CD8-positive, alpha-beta memory T cell (primary cell): ENCODE measurements at places on chromosomes 2 and 18. TPM values are rescaled to one million over a fixed set of nuclear protein-coding genes. Genes with fewer than 3 reads are reported as not detected.

- no peaks in the 10 kb centered on the region for H3K36me3 ChIP-seq
- no peak for DNase-seq
- H3K4me1 ChIP-seq, result no peaks in the 10 kb centered on the region
- peaks cover 4% of the 10 kb centered on the region for H3K27me3 ChIP-seq
- no peak overlapping the region for H3K27ac ChIP-seq
- no peak overlapping the region for H3K4me3 ChIP-seq
Measured at GRCh38 chr18:10131081-10131459, 217.3 kb downstream of the VAPA start.

GRCh38 chr2:62472312-62472711 lies 33.7 kb downstream of the TMEM17 start:
- DNase-seq, result no peak
- no peak overlapping the region for H3K4me3 ChIP-seq
- no peak overlapping the region for H3K27ac ChIP-seq
- H3K36me3 ChIP-seq, result no peaks in the 10 kb centered on the region
- H3K27me3 ChIP-seq, result no peaks in the 10 kb centered on the region

Gene PROKR1
- total RNA-seq, result 0.09 TPM

GRCh38 chr18:31630549-31630948 lies 38.9 kb downstream of the TTR start:
- no peaks in the 10 kb centered on the region for H3K27me3 ChIP-seq
- no peak overlapping the region for H3K4me3 ChIP-seq
- H3K27ac ChIP-seq, result no peak overlapping the region
- no peak for DNase-seq

Gene KCNE4
- total RNA-seq, result not detected

GRCh38 chr2:44599130-44599529 lies 237.4 kb downstream of the CAMKMT start:
- no peak for DNase-seq
- no peaks in the 10 kb centered on the region for H3K36me3 ChIP-seq
- no peaks in the 10 kb centered on the region for H3K4me1 ChIP-seq
- no peaks in the 10 kb centered on the region for H3K27me3 ChIP-seq
- H3K27ac ChIP-seq, result no peak overlapping the region

- no peak overlapping the region for H3K27ac ChIP-seq
- H3K4me3 ChIP-seq, result no peak overlapping the region
- H3K36me3 ChIP-seq, result no peaks in the 10 kb centered on the region
- DNase-seq, result no peak
- no peaks in the 10 kb centered on the region for H3K4me1 ChIP-seq
- H3K27me3 ChIP-seq, result no peaks in the 10 kb centered on the region
Measured at GRCh38 chr2:166613226-166613625, 119.2 kb upstream of the SCN7A start.

- H3K27me3 ChIP-seq, result no peaks in the 10 kb centered on the region
- H3K4me3 ChIP-seq, result no peak overlapping the region
- DNase-seq, result no peak
Measured at GRCh38 chr18:13221869-13222855, 3.6 kb downstream of the LDLRAD4 start.

- no peak overlapping the region for H3K4me3 ChIP-seq
- no peaks in the 10 kb centered on the region for H3K36me3 ChIP-seq
- H3K27me3 ChIP-seq, result no peaks in the 10 kb centered on the region
- DNase-seq, result no peak
- H3K27ac ChIP-seq, result no peak overlapping the region
Measured at GRCh38 chr2:26678035-26678434, 14.5 kb upstream of the KCNK3 start.

Gene CCDC85A
- not detected for total RNA-seq

Gene LPIN1
- total RNA-seq, result 37.1 TPM

Gene MAPK4
- total RNA-seq, result not detected

Gene PAX8
- 2.3 TPM for total RNA-seq

Gene CLEC4F
- total RNA-seq, result not detected

Gene C18orf63
- not detected for total RNA-seq

- no peaks in the 10 kb centered on the region for H3K4me1 ChIP-seq
- no peaks in the 10 kb centered on the region for H3K36me3 ChIP-seq
- no peak overlapping the region for H3K4me3 ChIP-seq
- no peak overlapping the region for H3K27ac ChIP-seq
- no peak for DNase-seq
Measured at GRCh38 chr2:104577143-104577542, 276.8 kb upstream of the POU3F3 start.

- H3K36me3 ChIP-seq, result no peaks in the 10 kb centered on the region
- H3K4me3 ChIP-seq, result no peak overlapping the region
- H3K27ac ChIP-seq, result no peak overlapping the region
- no peaks in the 10 kb centered on the region for H3K4me1 ChIP-seq
- H3K27me3 ChIP-seq, result no peaks in the 10 kb centered on the region
Measured at GRCh38 chr2:158676696-158677095, 118.4 kb upstream of the DAPL1 start.

Gene ITPRIPL1
- total RNA-seq, result 58.3 TPM

Gene PLEK
- 23.0 TPM for total RNA-seq

DNA sequence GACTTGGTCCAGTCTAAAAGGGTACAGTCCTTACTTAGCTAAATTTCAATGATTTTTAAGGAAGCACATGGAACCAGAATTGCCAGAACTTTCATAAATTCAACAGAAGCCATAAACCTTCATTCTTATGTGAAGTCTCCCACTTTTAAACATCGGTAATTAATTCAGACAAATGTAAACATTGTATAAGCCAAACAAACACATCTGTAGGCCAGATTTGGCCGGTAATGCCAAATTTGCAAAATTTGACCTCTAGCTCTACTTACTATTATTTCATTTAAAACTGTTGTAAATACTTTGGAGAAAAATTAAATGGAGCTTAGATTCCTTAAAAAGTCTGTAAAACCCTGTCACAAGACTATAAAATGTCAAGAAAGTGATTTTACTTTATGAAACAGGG lies 83.2 kb upstream of the GALNT5 start:
- no peak for DNase-seq

GRCh38 chr2:238247002-238247822 lies 7.4 kb upstream of the HES6 start:
- H3K27me3 ChIP-seq, result no peaks in the 10 kb centered on the region
- H3K27ac ChIP-seq, result no peak overlapping the region
- no peak overlapping the region for H3K4me3 ChIP-seq
- no peaks in the 10 kb centered on the region for H3K36me3 ChIP-seq
- peak; percentile 15 for DNase-seq

Gene MAL
- 27.3 TPM for total RNA-seq

DNA sequence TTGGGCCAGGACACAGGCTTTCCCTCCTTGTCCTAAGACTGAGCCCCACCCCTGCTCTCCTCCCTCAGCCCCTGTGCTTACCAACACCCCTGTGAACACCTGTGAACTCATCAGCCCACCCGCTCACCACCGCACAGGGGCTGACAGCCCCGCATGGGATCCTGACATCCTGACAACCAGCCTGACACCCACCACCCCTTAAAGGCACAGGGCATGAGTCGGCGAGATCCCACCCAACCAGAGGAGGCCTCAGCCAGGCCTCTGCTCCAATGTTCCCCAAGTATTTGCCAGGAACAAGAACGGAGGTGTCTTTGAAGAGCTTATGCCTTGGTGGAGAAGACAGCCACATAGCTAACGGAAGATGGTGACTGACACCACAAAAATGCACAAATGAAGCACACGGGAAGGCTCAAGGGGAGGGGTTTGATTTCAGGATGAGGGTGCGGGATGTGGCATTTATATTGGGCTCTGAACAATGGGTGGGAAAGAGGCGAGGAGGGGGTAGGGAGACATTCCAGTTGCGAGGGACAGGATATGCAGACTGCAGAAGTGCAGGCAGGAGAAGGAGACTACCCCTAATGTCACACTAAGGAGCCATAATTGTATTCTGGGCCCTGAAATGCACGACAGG lies 11.0 kb downstream of the RAB11FIP5 start:
- no peaks in the 10 kb centered on the region for H3K4me1 ChIP-seq
- H3K4me3 ChIP-seq, result no peak overlapping the region
- H3K27me3 ChIP-seq, result no peaks in the 10 kb centered on the region
- H3K27ac ChIP-seq, result no peak overlapping the region
- no peak for DNase-seq

GRCh38 chr2:5734859-5735520 lies 42.8 kb downstream of the SOX11 start:
- H3K27ac ChIP-seq, result no peak overlapping the region
- H3K27me3 ChIP-seq, result no peaks in the 10 kb centered on the region
- no peaks in the 10 kb centered on the region for H3K36me3 ChIP-seq
- H3K4me3 ChIP-seq, result no peak overlapping the region
- no peak for DNase-seq
- H3K4me1 ChIP-seq, result no peaks in the 10 kb centered on the region

DNA sequence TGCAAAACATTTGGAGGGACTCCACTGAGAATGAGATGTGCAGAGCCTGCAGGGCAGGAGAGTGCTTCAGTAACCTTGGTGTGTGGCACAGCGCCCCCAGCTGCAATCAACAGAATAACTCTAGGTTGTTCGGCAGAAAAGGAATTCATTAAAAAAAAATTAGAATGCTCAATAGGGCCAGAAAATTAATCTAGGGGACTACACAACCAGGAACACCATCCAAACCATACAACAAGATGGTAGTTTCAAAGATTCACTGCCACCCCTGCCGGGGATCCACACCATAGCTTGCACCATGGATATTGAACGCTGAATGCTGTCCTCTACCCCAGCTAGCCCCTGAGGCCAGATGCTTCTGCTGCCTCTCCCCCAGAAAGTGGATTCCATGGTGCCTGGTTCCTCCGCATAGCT lies 50.1 kb downstream of the THUMPD2 start:
- no peak for DNase-seq
- H3K27me3 ChIP-seq, result no peaks in the 10 kb centered on the region
- H3K4me1 ChIP-seq, result no peaks in the 10 kb centered on the region

GRCh38 chr2:71965530-71965929 lies 182.1 kb downstream of the CYP26B1 start:
- H3K27me3 ChIP-seq, result no peaks in the 10 kb centered on the region
- no peak overlapping the region for H3K4me3 ChIP-seq
- no peaks in the 10 kb centered on the region for H3K4me1 ChIP-seq
- no peaks in the 10 kb centered on the region for H3K36me3 ChIP-seq
- DNase-seq, result no peak

Gene SCN7A
- total RNA-seq, result not detected

GRCh38 chr18:51257150-51257549 lies 59.7 kb upstream of the MEX3C start:
- DNase-seq, result no peak
- no peaks in the 10 kb centered on the region for H3K27me3 ChIP-seq
- H3K4me3 ChIP-seq, result no peak overlapping the region
- no peaks in the 10 kb centered on the region for H3K4me1 ChIP-seq

DNA sequence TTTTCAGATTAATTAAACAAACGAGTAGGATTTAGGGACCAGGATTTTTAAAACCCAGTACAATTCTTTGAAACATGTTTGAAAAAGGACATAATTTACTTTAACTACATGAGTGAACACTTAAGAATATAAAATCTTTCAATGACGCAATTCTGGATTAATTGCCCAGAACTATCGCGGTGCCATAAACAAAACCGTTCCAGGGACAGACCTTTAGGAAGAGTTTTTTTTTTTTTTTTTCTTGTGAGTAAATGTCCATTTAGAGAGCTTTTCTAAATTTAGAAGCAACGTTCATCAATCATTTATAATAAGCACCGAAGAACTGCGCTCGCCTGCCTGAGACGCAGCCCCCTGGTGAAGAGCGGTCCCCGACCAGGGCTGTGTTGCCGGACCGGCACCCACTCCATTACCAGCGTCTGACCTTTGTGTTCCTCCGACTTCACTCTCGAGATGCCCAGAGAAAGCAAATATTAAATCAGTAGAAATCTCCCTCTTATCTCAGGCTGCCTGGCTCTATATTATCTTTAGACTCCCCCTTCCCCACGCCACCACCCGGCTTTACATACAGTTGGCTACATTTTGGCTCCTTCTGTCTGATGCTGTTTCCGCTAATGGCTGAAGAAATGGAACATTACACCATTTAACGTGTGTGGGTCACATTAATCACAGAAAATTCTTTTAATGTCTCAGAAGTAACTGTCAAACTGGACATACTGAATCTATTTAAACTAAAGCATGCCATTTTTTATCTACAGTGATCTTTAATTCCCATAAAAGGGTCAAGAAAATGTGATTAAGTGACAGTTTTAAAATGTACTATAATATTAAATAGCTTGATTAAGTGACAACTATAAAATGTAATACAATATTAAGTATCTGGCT lies 364.0 kb upstream of the MEIS1 start:
- no peak for DNase-seq
- no peak overlapping the region for H3K4me3 ChIP-seq
- H3K27ac ChIP-seq, result no peak overlapping the region
- H3K36me3 ChIP-seq, result no peaks in the 10 kb centered on the region
- no peaks in the 10 kb centered on the region for H3K4me1 ChIP-seq

Gene ALPG
- total RNA-seq, result not detected

DNA sequence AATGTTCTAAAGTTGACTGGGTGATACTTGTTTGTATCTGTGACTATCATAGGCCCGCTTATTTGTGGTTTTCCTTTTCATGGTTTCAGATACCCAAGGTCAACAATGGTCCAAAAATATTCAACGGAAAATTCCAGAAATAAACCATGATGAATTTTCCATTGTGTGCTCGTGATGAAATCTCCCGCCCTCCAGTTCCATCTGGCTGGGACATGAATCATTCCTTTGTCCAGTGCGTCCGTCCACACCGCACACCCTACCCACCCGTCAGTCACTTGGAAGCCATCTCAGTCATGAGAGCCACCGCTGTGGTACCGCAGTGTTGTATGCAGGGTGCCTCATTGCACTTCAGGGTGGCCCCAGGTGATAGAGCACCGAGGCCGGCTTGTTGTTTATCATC lies 268.2 kb upstream of the PXDN start:
- no peak overlapping the region for H3K4me3 ChIP-seq
- no peaks in the 10 kb centered on the region for H3K27me3 ChIP-seq
- no peaks in the 10 kb centered on the region for H3K36me3 ChIP-seq
- DNase-seq, result no peak
- H3K27ac ChIP-seq, result no peak overlapping the region

Gene TCF23
- total RNA-seq, result not detected

- H3K27ac ChIP-seq, result no peak overlapping the region
- no peaks in the 10 kb centered on the region for H3K27me3 ChIP-seq
- no peaks in the 10 kb centered on the region for H3K36me3 ChIP-seq
- H3K4me1 ChIP-seq, result no peaks in the 10 kb centered on the region
- no peak for DNase-seq
Measured at GRCh38 chr2:108363024-108363907, 14.5 kb upstream of the SULT1C4 start.

DNA sequence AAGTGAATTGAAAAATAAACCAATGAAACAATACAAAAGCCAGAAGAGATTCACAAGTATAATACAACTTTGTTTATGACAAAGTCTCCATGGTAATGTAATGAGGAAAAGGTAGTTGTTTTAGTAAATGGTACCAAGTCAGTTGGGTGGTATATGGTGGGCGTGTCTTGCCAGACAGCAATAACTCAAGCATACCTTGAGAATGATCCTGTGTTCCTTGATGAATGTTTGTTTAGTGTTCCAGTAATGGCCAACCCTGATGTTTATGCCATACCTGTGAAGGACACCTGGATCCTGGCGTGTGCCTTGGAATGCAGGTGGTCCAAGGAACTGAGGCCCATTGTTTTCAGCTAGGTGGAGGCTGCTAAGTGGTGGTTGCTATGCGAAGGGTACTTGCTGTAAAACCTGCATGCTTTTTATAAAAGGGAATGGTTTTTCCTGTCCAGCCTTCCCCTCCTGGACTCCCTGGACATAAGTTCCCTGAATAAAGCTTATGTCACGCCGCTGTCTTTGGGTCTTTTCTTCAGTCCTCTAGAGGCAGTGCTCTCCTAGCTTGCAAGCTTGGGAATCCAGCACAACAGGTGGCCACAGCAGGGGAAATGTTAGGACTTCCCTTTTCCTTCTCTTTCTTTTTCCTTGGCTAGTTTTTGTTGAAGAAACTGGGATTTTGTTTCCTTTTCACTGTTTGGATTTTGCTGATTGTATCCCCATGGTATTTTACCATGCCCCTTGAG lies 54.7 kb downstream of the MTA3 start:
- H3K4me1 ChIP-seq, result no peaks in the 10 kb centered on the region
- H3K4me3 ChIP-seq, result no peak overlapping the region
- no peak for DNase-seq
- H3K27ac ChIP-seq, result no peak overlapping the region
- no peaks in the 10 kb centered on the region for H3K27me3 ChIP-seq
